ENCODE measurements at places on chromosomes 7 and 10.

DNA sequence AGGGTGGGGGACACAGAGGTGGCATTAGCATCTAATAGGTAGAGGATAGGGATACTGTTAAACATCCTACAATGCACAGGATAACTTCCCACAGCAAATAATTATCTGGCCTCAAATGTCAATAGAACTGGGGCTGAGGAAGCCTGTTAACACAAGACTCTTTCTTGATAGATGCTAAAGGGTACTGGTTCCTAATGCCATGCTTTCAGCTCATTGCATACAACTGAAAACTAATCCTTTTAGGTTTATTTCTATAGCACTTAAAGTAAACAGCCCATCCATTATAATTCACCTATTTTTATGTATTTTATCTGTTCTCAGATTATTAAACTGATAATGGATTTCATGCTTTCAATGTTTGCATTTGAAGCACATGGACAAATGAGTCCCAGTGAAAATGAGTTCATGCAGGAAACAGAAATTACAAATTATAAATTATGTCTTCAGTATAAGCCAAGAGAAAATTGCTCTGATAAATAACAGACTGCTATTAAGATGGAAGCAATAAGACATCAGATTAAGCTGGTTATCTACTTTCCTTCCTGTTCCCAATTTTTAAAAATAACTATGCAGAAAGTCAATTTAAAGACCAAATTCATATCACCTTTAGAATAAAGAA, 66.4 kb downstream of the AKR1D1 start:
- peak; percentile 65 for DNase-seq

DNA sequence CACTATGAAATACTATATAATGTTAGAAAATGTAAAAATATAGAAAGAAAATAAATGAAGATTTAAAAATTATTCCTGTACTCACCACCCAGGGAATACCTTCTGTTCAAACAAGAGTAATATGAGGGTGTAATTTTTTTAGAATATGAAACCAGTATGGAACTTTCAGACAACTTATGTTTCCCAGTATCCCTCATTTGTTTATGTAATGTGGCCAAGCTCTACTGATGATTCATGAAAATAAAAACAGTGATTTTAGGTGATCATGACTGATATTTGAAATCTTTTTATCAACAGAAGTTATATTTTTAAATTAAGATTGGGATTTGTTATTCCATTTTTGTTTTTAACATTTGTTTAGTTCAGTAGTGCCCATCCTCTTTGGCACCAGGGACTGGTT, 18.8 kb downstream of the SLK start:
- no peak for DNase-seq

DNA sequence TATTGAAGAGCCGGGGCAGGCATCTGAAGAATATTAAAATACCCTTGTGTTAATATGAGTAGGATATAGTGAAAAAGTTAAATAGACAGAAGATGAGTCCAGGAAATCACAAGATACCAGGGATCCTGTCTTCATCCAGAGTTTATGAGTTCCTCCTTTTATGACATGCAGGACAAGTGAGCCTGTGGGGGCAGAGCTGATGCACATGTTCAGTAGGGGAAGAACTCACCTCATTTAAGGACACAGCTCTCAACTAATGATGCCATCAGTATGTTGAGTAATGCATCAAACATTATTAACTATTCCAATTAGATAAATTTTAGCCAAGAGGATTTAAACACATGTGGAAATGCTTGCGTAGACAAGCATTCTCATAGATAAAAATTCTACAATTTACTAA, 435.8 kb upstream of the AKR1E2 start:
- no peak for DNase-seq

DNA sequence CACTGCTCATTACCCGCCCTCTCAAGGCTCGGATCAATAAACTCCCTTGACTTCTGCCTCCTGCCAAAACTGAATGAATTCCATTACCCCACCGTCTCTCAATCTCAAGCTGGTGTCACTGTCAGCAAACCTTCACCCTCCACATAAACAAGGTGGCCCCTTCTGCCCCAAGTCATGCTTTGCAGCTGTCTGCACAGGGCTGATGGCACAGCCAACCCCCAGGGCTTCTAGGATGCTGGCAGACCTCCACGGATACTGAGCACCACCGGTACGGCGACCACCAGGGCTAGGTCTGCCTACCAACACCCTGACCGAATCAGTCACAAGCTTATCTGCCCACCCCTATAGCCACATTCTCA, 46.1 kb downstream of the PARD3 start:
- no peak for DNase-seq

DNA sequence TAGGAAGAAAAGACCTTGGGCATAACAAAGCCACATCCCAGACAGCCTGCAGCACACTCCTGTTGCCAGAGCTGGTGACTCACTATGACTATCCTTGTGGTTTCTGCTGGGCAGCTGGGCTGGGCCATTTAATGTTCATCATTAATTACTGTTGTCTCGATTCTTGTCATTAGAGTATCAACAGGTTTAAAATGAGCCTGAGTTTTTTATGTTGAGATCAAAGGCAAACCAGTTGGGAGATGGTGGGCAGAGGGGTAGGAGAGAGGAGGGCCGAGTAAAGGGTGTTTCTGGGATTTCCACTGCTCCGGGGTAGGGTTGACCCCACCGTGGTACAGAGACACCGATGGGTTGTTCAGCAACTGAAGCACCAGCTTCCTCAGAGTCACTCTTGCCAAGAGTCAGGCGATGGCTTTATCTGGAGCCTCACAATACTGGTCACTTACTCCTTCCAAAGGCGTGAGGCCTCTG, 128.7 kb upstream of the LYZL1 start:
- no peak for DNase-seq

GRCh38 chr10:62424026-62424425, 49.9 kb downstream of the ZNF365 start:
- no peak for DNase-seq

DNA sequence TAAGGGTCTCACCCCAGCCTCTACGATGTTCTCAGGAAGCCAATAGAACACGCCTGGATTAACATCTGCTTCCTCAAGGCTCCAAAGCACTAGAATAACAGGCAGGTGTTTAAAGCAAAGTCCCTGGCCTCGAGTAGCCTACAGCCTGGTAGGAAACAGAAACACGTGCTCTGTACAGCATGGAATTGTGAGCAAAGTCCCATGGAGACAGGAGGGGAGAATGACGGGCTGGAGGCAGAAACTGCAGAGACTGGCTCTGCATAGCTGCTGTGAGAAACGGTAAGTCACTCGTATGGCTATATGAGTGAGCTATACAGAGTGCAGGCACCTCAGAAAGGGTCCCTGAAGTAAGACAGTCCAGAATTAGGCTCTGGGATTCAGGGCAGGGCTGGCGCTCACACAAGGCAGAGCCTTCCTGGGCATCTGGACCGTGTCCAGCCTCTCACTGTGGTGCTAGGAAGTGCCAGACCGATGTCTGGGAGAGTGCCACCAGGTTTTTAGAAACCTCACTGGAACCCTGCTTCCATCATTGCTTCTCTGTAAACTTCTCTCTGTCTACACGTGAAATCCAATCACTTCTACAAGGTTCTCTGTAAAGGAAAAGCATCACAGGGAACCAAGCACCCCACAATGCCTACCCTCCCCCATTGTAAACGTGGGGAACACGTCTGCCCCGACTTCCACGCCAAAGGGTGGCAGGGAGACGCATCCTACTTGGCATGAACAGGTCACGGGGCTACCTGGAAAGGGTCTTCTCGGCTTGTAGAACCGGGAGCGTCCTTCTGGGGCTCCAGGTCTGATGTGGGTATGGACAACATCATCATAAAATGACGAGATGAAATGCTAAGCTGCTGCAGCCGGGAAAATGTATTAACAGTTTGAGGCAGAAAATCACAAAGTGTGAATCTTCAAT, 38.8 kb upstream of the SHH start:
- DNase-seq, result no peak

DNA sequence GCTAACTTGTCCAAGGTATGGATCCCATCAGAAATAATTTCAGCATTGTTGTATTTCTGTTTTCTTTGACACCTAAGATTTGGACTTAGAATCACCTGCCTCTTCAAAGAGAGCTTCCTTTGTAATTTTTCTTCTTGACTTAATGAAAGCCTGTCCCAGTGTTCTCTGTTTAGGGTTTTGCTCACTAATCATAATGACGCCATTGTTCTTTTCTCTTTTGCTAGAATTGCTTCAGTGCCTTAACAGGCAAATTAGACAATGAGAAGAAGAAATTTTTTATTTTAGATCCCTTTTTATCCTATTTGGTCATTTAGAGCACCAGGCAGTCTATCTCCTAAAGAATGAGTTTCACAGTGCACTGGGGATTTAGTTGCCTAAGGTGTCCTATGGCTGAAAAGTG, 128.5 kb downstream of the SND1 start:
- no peak for DNase-seq

- DNase-seq, result peak; percentile 57
These were observed 192.3 kb downstream of the REEP3 start for GRCh38 chr10:63713191-63714144.

- no peak for DNase-seq
These were observed 224.3 kb downstream of the TWIST1 start for GRCh38 chr7:18893156-18893555.

DNA sequence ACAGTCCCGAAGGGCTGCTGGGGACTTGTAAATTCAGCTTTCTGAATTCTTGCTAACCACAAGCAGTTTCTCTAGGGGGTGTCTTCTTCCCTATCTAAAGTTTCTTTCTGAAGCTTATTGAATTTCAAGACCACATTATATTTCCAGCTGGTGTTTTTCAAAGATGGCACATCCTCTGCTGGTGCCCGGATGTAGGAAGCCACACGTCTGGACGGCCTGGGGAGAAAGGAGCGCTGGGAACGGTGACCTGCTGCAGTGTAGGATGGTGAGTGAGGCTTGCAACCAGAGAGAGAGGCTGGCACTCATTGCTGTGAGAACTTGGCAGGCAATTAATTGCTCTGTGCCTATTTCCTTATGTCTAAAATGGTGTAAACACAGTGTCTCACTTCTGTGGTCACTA, 776.4 kb downstream of the TYW1 start:
- peak; percentile 53 for DNase-seq

DNA sequence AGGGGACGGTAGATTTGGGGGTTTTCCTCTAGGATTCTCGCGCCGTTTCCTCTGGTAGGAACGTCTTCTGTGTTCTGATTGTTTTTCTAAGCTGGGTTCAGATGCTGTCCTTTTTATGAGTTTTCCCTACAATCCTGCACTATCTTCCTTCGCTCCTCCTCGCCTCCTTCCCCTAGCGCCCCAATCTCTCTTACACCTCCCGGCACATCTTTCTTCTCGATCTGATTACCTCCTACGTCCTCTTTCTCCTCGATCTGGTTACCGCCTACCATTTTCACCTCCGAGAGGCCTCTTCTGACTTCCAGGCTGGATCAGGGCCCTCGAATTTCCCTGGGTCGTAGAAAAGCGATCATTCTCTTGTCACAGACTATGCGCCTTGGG, 413 bp downstream of the BUD31 start:
- DNase-seq, result no peak

GRCh38 chr10:49362596-49363260, 33.2 kb downstream of the DRGX start:
- DNase-seq, result no peak

DNA sequence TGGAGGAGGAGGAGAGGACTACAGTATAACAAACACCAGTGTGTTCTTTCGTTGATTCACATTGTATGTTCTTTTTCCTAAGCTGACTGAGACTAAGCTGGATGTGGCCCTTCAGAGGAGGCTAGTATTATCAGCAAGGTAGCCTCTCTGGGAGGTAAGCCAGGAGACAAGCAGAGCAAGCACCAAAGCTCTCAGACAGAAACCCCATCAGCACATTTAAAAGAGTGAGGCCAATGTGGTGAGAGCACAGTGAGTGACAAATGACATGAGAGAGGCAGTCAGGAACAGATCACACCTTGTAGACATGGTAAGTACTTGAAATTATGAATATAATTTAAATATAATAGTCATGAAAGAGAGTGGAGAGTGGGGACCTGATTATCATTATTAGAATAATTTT, 107.6 kb downstream of the KMT2C start:
- no peak for DNase-seq

DNA sequence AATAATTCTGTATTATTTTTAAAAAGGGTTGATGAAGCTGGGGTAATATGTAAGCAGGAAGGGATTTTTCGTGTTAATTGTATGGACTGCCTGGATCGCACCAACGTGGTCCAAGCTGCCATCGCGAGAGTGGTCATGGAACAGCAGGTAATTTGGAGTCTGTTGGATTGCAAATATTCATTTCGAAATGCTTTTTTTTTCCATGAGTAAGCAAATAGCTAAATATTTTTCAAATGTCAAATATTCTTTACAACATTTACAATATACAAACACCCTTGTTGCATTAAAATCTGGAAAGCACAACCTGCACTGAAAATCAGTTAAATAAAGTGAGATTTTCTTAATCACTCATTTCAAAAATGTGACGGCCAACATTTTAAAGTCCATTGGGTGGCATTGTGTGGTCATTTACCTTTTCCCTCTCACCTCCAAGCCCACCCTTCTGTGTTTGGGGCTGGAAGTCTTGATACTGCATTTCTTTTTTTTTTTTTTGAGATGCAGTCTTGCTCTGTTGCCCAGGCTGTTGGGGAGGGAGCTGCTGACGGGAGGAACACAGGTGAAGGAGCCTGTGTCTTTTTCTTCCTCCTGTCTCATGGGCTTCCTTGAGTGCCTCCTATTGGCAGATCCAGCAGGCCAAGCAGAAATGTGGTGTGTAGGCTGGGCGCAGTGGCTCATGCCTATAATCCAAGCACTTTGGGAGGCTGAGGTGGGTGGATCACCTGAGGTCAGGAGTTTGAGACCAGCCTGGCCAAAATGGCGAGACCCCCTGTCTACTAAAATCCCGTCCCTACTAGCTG, 66.1 kb downstream of the MCMBP start:
- DNase-seq, result no peak

- no peak for DNase-seq
These were observed 965 bp upstream of the AGAP3 start for GRCh38 chr7:151085329-151085690.

DNA sequence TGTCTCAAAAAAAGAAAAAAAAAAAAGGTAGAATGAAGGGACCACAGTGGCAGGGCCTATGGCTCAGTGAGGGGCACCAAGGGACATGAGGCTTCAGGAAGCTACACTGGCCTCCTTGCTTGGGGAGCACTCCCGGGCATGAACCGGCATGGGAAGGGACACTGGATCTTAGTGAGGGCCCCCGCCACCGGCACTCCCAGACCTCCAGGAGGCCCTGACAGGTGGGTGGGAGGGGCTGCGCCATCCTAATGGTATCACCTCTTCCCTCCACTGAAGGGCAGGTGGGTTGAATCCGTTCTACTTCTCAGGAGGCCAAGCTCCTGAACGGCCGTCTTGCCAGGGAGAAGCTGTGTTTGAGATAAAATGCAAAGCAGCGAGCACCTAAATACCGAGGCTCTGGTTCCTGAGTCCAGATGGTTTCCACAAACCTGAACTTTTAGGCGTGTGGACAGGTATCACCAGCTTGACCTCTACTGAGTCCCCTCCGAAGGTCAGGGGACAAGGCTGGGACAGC, 69.8 kb downstream of the C10orf143 start:
- DNase-seq, result no peak

DNA sequence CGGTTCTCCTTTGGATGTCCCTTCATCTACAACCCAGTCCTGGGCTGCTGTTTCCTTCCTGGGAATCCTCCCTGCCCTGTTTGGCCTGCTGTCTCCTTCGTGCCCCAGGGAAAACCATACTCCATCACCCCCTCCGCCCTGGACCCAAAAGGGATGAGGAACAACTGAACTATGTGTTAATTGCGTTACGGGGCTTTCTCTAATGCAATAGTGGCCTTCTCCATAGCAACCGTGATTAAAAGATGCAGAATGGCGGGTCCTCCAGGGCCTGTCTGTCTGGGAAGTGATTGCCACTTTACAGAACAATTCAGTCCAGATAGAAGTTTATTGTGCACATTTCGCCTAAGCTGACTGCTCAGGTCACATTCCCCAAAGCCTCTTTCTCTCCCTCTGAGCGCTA, 112.0 kb upstream of the FGFR2 start:
- DNase-seq, result peak; percentile 84

Data from SK-N-SH (cell line).